ENCODE measurements at places on chromosomes 11 and 22.

DNA sequence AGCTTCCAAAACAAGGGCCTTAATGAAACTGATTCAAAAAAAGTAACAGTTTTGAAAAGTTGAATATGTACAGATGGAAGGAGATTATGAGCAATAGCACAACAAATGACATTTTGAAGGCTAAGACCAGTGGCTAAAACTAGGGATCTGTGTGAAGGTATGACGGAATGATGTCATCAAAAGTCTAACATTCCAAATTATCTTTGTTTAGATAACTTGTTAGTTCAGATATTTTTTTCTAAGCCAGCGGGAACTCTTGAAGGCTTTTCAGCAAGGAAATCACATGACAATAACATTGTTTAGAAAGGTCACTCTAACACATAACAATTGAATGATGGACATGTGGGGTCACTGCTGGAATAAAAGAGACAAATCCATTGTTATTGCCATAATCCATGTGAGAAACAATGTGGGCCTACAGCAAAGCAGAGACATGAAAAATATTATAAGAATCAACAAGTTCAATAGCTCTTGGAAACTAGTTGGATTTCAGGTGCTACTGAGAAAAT, 260.5 kb downstream of the CASP12 start:
- no peak overlapping the region for H3K27ac ChIP-seq
- H3K27me3 ChIP-seq = no peaks in the 10 kb centered on the region
- no peaks in the 10 kb centered on the region for H3K4me1 ChIP-seq
- H3K36me3 ChIP-seq = no peaks in the 10 kb centered on the region
- H3K4me3 ChIP-seq = no peak overlapping the region

DNA sequence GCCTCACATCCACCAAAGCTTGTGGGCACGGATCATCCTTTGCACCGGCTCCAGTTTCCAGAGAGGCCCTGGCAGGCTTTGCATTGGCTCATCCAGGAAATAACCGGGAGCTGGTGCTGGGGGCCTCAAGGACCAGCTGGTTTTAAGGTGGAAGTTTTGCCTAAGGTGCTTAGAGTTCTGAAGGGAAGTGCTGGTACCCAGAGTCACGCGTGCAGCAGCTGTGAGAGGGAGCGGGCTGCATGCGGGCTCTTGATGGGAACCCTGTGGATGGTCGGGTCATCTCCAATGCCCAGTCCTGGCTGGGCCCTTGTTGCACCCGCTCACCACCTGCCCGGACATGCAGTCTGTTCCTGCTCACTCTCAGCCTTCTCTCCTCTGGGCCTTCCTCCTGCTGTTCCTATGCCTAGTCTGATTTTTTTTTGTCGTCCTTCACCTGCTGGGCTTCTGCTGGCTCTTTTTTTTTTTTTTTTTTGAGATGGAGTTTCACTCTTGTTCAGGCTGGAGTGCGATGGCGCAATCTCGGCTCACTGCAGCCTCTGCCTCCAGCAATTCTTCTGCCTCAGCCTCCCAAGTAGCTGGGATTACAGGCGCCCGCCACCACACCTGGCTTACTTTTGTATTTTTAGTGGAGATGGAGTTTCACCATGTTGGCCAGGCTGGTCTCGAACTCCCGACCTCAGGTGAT, 24.0 kb upstream of the PRR5 start:
- no peak for DNase-seq
- no peaks in the 10 kb centered on the region for H3K36me3 ChIP-seq
- H3K4me1 ChIP-seq = peaks cover 9% of the 10 kb centered on the region
- H3K27me3 ChIP-seq = peaks cover 10% of the 10 kb centered on the region
- H3K4me3 ChIP-seq = no peak overlapping the region

DNA sequence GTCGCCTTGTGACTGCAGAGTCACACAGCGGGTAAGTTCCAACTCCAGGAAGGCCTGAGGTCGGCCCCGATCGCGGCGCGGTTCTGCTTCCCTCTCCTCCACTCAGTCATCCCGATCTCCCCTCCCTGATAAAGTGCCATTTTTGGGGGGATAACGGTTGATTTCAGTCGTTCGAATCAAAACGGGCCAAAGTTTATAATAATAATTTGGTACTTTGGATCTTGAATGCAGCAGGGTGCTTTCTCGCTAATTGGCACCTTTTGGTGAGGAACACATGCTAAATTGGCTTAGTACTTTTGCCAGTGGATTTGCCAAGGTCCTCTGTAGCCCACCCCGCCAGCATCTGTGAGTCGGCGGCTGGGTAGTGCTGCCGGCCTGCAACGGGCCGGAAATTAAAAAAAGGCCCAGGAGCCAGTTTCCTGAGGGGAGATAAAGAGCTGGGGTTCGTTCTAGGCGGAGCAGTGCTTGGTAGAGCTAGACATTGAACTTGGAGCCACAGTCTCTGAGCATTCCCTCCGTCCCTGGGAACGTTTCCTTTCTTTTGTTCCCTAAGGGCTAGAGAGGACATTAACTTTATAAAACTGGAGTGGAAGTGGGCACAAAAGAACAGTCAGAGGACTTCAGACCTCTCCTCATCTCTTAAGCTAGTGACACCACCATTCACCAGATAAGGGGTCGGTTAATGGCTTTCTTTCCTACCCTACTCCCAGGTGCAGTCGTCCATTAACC, 997 bp downstream of the UBE2L3 start:
- peaks cover 29% of the 10 kb centered on the region for H3K4me1 ChIP-seq
- H3K36me3 ChIP-seq = peaks cover 23% of the 10 kb centered on the region
- no peaks in the 10 kb centered on the region for H3K27me3 ChIP-seq
- peak overlapping the region; percentile 93 for H3K27ac ChIP-seq
- DNase-seq = no peak

DNA sequence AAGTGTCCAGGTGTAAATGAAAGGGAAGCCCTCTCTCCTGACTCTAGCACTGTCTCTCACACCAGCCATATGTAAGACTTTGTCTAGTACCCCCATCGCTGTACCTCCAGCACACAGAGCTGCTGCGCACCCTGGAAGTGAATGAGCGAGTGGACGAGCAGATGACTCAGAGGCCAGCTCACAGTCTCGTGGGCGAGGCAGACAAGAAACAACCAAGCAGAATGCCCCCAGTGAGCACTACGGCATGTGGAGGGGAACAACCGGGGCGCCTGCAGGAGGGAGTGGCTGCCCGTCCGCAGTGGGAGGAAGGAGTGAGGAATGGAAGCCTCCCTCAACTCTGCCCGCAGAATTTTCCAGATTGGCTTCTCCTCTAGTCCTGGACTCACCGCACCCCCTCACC, 46.4 kb downstream of the MCM5 start:
- no peak overlapping the region for H3K4me3 ChIP-seq
- H3K27ac ChIP-seq = no peak overlapping the region
- no peaks in the 10 kb centered on the region for H3K27me3 ChIP-seq
- H3K4me1 ChIP-seq = peaks cover 25% of the 10 kb centered on the region
- DNase-seq = peak; percentile 26
- H3K36me3 ChIP-seq = no peaks in the 10 kb centered on the region

- H3K4me1 ChIP-seq = no peaks in the 10 kb centered on the region
- no peak overlapping the region for H3K4me3 ChIP-seq
- H3K36me3 ChIP-seq = no peaks in the 10 kb centered on the region
- H3K27me3 ChIP-seq = no peaks in the 10 kb centered on the region
- H3K27ac ChIP-seq = no peak overlapping the region
- DNase-seq = no peak
Measured at GRCh38 chr22:49362211-49362839, 465.3 kb downstream of the BRD1 start.

DNA sequence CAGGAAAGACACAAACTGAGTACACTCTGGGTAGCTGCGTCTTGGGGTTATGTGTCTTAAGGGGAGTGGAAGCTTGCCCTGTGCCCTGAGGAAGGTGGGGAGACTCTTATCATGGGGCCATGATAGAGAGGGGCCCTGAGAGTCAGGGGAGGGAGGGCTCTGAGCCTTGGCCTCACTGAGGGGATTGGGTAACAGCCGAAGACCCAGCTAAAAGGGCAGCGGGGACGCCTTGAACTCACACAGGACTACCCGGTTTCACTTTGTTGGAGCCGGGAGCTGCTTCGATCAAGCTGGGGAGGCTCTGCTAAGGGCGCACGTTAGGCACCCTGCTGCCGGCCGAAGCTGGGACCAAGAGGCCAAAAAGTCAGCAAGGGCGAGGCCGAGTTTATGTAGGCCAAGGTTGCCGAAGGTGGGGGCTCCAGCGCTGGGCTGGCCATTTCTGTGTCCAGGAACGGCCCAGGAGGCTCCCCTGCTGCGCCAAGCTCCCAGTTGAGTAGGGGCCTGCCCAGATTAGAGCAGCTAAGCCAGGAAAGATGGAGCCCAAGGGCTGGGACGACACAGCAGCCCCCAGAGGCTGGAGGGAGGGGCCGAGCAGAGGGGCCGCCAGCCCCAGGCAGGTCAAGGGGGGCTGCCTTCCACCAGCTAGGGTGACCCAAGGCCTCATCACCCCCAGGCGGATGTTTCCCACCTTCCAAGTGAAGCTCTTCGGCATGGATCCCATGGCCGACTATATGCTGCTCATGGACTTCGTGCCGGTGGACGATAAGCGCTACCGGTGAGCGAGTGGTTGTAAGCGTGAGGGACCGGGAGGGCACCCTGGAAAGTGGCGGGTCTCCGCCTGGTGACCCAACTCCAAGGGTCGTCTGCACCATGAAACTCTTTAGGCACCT, 2.2 kb downstream of the TBX1 start:
- peaks cover 21% of the 10 kb centered on the region for H3K27me3 ChIP-seq
- no peak overlapping the region for H3K27ac ChIP-seq
- no peak overlapping the region for H3K4me3 ChIP-seq
- H3K36me3 ChIP-seq = no peaks in the 10 kb centered on the region
- H3K4me1 ChIP-seq = peaks cover 11% of the 10 kb centered on the region

- DNase-seq = no peak
- H3K4me3 ChIP-seq = no peak overlapping the region
- H3K27me3 ChIP-seq = no peaks in the 10 kb centered on the region
- H3K27ac ChIP-seq = no peak overlapping the region
- H3K36me3 ChIP-seq = no peaks in the 10 kb centered on the region
- H3K4me1 ChIP-seq = no peaks in the 10 kb centered on the region
Measured at GRCh38 chr11:112810951-112811350, 150.3 kb upstream of the NCAM1 start.

DNA sequence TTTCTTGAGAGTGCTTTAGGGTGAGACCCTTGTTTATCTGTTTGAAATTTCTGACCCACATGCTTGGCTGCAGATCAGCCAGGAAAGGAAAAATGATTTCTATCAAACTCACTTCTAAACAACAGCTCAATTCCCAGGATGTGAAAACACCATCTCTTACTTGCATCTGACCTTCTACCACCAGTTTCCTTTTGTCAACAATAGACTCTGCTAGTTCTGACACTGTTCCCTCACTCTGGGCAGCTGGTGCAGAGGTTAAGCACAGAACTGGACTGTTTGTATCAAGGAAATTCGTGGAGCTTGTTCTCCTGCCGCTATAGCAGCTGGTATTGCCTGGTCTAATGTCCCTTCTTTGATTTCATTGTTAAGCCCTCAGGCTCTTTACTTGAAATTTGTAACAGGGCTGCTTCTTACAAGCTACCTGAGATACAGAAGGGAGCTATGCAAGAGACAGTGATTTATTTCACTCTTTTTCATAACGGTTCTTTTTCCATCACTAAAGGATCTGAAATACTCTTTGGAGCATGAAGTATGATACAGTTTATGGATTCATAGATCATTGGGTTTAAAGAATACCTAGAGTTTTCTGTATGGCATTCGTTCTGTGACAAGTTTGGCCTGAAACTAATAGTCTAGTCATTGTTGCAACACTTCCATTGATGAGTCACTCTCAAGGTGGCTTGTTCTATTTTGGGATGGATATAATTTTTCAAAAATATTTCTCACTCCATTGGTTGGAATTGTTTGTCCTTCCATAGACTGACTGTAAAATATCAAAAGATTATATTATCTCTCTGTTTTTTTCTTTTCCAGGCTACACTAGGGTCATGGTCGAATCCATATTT, 178.2 kb upstream of the ZC3H12C start:
- no peak overlapping the region for H3K27ac ChIP-seq
- no peak for DNase-seq
- H3K36me3 ChIP-seq = no peaks in the 10 kb centered on the region
- no peak overlapping the region for H3K4me3 ChIP-seq
- peaks cover 21% of the 10 kb centered on the region for H3K4me1 ChIP-seq

DNA sequence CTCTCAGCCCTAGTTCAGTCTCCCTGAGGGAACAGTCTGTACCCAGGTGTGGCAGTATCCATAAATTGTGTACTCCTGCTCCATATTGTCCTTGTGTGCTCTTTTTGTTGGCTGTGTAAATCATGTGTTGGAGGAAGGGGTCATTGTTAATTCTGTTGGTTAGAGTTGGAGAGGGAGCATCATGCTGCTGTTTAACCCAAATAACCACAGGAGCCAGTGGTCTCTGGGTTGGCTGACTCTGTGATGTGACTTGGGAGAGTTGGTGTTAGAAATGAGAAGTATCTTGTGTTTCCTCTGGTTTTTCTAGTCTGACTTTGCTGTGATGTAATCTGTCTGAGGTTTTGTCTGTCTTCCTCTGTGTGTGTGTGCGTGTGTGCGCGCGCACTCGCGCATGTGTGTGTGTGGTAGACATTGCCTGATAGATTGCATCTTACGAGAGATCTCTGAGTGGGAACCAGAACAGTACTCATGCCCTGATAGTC, 30.5 kb downstream of the CTNND1 start:
- H3K27me3 ChIP-seq = no peaks in the 10 kb centered on the region
- H3K36me3 ChIP-seq = peaks cover 26% of the 10 kb centered on the region
- peak overlapping the region; percentile 66 for H3K27ac ChIP-seq
- H3K4me1 ChIP-seq = peaks cover 48% of the 10 kb centered on the region
- no peak for DNase-seq

DNA sequence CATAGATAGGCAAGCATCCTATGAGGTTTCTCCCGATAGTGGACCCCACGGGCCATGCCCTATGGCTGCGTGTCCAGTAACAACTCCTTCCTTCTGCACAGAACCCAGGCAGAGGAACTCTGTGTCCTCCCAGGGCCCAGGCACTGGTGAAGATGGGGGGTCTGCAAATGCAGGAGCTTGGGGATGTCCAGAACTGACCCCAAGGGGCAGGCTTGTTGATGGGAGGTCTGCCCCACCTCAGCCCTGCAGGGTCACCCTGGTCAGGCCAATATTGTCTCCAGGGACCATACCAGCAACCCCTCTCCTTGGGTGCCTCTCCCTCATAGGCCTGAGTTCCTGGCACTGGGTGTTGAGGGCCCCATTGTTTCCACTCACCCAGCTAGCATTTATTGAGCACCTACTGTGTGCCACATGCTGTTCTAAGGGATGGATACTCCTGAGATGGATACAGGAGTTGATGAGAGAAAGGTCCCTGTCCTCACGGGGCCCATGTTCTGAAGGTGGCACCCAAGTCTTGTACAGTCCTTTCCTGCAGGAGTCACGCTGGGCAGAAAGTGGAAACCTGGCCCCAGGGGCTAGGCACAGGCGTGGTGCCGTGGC, 26.3 kb upstream of the TXNRD2 start:
- peaks cover 12% of the 10 kb centered on the region for H3K4me1 ChIP-seq
- no peak overlapping the region for H3K27ac ChIP-seq
- H3K4me3 ChIP-seq = no peak overlapping the region
- DNase-seq = no peak
- no peaks in the 10 kb centered on the region for H3K27me3 ChIP-seq

DNA sequence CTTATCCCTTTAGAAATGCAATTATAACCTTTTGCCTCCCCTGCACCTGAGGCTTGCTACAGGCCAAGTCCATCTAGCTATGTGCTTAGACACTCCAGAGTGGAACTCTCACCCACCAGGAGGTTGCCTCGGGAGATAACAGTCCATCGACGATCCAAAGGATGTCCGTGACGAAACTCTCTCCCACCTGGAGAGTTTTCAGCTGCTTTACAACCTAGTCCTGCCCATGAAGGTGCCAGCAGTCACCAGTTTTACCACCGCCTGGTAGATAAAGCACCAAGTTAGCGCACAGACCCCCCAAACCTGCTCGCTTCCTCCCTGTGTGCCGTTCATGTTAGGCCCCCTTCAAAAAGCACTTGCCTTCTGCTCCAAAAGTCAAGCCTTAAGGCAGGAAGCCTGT, 53.1 kb upstream of the SHISAL1 start:
- no peak overlapping the region for H3K4me3 ChIP-seq
- no peaks in the 10 kb centered on the region for H3K36me3 ChIP-seq
- peaks cover 34% of the 10 kb centered on the region for H3K4me1 ChIP-seq
- H3K27ac ChIP-seq = no peak overlapping the region

Data from keratinocyte (primary cell).